ENCODE measurements at places on chromosomes 6 and 20. TPM values are rescaled to one million over a fixed set of nuclear protein-coding genes. Genes with fewer than 3 reads are reported as not detected.

The PCMTD2 gene
- 68.4 TPM for polyA plus RNA-seq

The UBE2C gene
- polyA plus RNA-seq, result 0.54 TPM

The ENPP5 gene
- polyA plus RNA-seq, result 1.8 TPM

The BANF2 gene
- not detected for polyA plus RNA-seq

The GTSF1L gene
- polyA plus RNA-seq, result not detected

The HEY2 gene
- polyA plus RNA-seq, result 14.1 TPM

The PPP1R10 gene
- polyA plus RNA-seq, result 7.8 TPM

The CD40 gene
- polyA plus RNA-seq, result 7.9 TPM

The STX11 gene
- polyA plus RNA-seq, result 4.8 TPM

The KIAA0408 gene
- 0.38 TPM for polyA plus RNA-seq

The R3HDML gene
- not detected for polyA plus RNA-seq

The SPAG4 gene
- 4.4 TPM for polyA plus RNA-seq

The OR2H2 gene
- not detected for polyA plus RNA-seq

The BPI gene
- polyA plus RNA-seq, result 0.01 TPM
